Ovary (tissue), 10 donors: ENCODE measurements at places on chromosomes 3 and 15.

- no peak for DNase-seq
Measured at GRCh38 chr15:29039466-29040369, 153.9 kb downstream of the APBA2 start.

GRCh38 chr3:10440684-10441083 lies 64.7 kb downstream of the ATP2B2 start:
- no peak for DNase-seq

GRCh38 chr15:93730724-93731123 lies 500.6 kb upstream of the MCTP2 start:
- DNase-seq, result no peak

GRCh38 chr3:192303235-192303634 lies 424.1 kb downstream of the FGF12 start:
- no peak for DNase-seq

DNA sequence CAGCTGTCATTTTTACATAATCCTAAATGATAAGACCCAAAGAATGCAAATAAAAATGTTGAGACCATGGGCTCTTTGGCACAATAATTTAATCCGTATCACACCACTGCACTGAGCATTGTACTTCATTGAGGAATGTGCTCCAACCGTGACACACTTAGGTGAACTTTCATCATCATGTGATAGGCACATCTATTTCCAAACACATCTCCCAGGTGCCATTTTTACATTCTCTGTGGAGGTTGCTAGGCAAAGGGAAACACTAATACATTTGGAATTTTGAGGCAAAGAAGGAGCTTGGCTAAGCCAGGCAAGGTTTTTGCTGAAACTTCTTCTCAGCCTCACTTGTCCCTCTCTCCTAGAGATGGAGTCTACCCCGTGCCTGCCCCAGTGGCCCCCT lies 68.7 kb downstream of the LRTM1 start:
- DNase-seq, result no peak

- no peak for DNase-seq
Measured at GRCh38 chr3:5304789-5305683, 117.5 kb downstream of the EDEM1 start.

DNA sequence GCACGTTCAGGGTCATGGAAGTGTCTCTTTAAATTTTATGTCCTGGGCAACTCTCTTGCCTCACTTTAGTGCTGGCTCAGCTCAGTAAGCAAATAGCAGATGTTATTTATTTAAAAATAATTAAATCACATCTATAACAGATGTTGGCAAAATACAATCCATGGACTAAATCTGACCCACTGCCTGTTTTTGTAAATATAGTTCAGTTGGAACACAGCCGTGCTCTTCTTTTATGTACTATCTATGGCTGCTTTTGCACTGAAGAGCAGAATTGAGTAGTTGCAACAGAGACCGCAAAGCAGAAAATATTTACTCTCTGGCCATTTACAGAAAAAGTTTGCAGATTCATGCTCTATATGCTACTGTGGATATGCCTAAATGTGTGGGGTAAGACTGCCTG lies 79.2 kb downstream of the SAMMSON start:
- DNase-seq, result no peak

- no peak for DNase-seq
Measured at GRCh38 chr3:16320711-16321110, 55.7 kb downstream of the OXNAD1 start.

GRCh38 chr3:4850211-4850927 lies 128.9 kb upstream of the BHLHE40 start:
- no peak for DNase-seq

DNA sequence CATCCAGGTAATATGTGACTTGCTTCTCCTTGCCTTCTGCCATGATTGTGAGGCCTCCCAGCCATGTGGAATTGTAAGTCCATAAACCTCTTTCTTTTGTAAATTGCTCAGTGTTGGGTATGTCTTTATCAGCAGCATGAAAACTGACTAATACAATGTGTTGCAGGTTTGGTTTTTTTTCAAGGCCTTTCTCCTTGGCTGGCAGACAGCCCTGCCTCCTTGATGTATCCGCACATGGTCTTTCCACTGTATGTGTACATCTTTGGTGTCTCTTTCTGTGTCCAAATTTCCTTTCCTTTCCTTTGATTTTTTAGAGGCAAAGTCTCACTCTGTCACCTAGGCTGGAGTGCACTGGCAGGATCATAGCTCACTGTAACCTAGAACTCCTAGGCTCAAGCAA lies 260.1 kb downstream of the TUSC7 start:
- DNase-seq, result no peak

DNA sequence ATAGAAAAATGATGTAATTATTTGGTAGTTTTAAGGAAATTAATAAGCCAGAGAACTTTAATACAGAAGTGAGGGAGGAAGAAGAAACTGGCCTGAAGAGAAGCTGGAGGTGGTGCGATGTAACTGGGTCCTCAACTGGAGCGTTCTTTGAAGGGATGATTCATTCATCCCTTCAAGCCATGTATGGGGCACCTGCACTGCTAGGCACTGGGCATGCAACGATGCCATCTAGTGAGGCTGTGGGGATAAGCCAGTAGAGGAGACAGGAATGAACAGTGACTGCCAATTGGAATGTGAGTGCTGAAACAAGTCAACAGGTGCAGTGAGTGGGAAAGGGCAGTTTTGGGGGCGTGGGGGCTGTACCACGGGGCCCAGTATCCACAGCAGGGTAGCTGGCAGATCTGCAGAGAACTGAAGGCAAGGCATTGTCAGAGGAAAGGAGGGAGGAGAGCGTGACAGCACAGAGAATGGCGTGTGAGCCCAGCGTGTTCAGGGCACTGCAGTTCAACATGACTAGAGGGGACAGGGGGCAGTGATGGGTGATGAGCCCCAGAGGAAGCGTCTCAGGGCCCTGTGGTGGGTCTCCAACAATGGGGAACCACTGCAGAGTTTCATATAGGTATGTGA lies 3.8 kb upstream of the KIF23 start:
- DNase-seq, result no peak

- DNase-seq, result no peak
Measured at GRCh38 chr3:7953449-7954014, 548.1 kb upstream of the LMCD1 start.

DNA sequence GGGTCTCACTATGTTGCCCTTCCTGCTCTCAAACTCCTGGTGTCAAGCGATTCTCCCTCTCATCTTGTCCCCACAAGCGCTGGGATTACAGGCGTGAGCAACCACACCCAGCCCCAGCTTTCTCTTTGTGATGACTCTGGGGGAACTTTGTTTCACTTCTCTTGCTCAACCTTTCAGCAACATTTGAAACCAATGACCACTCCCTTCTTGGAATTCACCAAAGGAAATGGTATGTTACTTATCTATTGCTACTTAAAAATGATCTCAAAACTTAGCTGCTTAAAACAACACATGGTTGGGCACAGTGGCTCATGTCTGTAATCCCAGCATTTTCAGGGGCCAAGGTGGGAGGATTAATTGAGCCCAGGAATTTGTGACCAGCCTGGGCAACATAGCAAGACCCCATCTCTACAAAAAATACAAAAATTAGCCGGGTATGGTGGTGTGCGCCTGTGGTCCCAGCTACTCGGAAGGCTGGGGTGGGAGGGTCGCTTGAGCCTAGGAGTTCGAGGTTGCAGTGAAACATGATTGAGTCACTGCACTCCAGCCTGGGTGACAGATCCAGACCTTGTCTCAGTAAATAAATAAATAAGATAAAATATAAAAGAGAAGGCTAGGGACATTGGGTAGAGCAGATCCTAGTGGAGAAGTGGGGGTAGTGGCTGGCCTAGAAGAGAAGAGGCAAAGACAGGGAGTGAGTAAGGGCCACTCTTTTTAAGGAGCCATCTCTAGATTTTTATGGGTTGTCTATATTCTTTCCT lies 10.3 kb upstream of the COPG1 start:
- no peak for DNase-seq

GRCh38 chr3:182947888-182948287 lies 32.5 kb downstream of the DCUN1D1 start:
- no peak for DNase-seq

- peak; percentile 74 for DNase-seq
Measured at GRCh38 chr3:97821774-97822358, at the start of gene CRYBG3. Gene CRYBG3 (plus strand): TSS chr3:97822011. CDS start chr3:97822207, 196 bp downstream.

GRCh38 chr3:66816090-66816761 lies 181.9 kb upstream of the KBTBD8 start:
- no peak for DNase-seq

DNA sequence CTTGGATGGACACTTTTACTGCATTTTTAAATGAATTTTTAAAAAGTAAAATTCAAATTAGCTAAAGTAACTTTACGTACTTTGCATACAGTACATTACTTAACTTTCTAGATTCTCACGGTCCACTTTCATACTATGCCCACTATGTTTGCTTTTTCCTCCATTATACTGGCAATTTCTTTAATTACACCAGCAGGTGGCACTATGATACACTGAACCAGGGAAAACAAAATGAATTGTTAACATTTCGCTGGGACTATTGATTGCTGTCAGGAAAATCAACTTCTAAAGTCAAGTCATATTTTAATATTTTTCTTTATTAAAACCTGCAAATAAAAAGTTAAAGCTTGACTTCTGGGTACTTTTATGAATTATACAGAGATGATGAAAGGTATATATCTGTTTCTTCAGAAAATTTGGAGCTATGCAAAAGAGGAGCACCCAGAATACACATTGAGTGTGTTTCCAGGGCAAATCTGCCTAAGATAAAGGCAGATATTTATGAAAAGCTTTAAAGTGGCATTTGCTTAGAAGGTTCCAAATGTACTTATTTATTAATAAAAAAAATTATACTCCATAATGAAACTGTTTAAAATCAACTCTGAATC lies 21.8 kb upstream of the POU1F1 start:
- no peak for DNase-seq

DNA sequence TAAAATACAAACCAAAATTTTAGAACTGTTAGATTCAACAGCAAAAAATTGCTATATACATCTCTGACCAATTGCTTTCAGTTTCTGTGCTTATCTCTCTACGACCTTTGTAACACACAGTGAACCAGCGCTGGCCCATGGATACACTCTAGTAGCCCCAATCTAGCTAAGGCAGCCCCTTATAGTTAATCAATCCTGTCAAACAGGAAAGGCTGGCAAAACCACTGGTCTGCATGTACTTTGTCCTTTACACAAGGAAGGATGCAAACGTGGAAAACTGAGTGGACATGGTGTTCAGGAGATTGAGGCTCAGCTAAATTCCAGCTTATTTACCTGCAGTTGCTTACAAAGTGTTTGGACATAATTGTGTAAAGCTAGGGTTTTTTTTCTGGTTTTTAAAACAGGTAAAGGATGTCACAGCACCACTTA lies 25.9 kb downstream of the ADGRG7 start:
- DNase-seq, result no peak

- no peak for DNase-seq
Measured at GRCh38 chr3:16904423-16905417, 20.0 kb downstream of the PLCL2 start.

DNA sequence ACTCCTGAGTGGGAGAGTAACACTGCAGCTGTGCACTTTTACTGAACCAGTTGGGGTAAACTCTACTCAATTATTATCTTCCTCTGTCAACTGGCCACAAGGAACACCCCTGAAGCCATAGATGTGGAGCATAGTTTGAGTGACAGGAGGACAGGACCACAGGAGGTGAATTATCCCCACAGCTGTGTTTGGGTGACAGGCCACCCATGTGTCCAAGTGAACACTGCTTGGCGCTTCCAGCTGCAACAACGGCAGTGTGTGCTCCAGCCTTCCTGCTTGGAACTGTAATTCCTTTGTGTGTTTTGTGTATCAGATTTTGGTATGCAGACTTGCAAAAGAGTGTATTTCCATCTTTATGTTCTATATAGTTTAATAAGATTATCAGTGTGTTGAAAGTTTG lies 20.2 kb upstream of the TSPAN3 start:
- no peak for DNase-seq

DNA sequence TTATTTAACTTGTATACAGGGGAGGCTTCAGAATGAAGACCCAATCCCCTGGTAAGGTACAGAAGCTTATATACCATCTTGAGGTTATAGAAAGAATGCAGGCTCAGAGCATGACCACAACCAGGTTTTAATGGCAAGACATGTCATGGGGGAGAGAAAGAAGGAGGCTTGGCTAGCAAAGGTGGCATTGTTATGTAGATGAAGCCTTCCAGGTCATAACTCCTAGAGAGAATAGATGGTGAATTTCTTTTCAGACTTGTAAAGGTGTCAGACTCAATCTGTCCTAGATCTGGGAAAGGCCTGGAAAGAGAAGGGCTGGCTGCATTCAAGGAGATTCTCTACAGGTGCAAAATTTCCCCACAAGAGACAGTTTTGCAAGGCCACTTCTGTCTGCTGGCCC lies 99.4 kb upstream of the CTDSPL start:
- DNase-seq, result no peak

- DNase-seq, result no peak
Measured at GRCh38 chr15:42729409-42729808, 7.5 kb downstream of the CDAN1 start.

DNA sequence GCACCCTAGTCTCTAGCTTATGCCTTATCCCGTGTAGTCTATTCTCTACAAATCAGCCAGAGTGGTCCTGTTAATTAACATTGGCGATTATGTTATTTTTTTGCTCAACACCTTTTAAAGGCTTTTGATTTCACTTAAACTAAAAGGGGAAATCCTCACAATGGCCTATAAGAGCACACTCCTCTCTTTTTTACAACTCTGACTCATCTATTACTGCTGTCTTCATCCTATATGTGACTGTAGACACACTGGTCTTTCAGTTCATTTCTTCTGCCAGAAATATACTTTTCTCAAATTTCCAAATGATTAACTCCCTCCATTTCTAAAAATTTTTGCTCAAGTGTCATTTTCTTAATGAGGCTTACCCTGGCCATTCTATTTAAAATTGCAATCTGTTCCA lies 143.4 kb downstream of the NSUN3 start:
- no peak for DNase-seq

DNA sequence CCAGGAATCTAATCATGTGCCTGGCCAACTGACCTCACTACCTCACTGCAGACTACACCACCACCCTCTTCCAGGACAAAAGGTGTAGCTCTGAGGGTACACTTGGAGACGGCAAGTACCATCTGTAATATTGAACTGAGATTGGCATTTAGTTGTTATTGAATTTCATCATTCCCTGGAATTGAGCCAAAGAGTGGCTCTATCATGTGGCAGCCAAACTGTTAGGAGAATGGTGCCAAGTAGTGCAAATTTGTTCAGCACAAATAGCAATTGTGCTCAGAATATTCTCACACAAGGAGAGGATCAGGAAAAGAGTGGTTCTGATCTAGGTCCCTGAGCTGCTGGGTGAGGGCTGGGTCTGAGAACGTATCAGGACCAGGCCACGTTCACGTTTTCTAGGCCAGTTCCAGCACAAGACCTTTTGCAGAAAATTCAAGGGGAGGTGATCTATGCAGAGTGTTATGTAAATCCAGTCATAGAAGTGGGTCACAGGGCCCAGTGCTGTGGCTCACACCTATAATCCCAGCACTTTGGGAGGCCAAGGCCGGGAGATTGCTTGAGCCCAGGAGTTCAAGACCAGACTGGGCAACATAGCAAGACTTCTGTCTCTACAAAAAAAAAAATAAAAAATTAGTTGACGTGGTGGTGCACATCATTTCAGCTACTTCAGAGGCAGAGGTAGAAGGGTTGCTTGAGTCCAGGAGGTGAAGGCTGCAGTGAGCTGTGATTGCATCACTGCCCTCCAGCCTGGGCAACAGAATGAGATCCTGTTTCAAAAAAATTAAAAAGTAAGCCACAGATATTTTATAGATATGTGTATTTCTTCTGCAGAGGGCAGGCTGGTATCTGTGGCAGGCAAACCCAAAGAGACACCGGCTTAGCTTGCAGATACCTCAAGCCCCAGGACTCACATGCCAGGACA lies 31.9 kb upstream of the CFAP161 start:
- DNase-seq, result no peak
